ENCODE measurements at places on chromosomes 5 and 9. TPM values are rescaled to one million over a fixed set of nuclear protein-coding genes. Genes with fewer than 3 reads are reported as not detected.

Gene TRIM7
- total RNA-seq, result 1.4 TPM

Gene PDE6A
- total RNA-seq, result not detected

Gene RNF208
- total RNA-seq, result 14.8 TPM

Gene GPX8
- 30.6 TPM for total RNA-seq

Gene CARTPT
- not detected for total RNA-seq

Gene BRD3
- 105 TPM for total RNA-seq

Gene PITX1
- total RNA-seq, result 0.07 TPM

GRCh38 chr5:55817030-55817429 lies 34.1 kb upstream of the IL31RA start:
- H3K36me3 ChIP-seq, result no peaks in the 10 kb centered on the region
- peaks cover 20% of the 10 kb centered on the region for H3K27me3 ChIP-seq
- DNase-seq, result no peak
- peaks cover 3% of the 10 kb centered on the region for H3K4me1 ChIP-seq
- H3K27ac ChIP-seq, result no peak overlapping the region

DNA sequence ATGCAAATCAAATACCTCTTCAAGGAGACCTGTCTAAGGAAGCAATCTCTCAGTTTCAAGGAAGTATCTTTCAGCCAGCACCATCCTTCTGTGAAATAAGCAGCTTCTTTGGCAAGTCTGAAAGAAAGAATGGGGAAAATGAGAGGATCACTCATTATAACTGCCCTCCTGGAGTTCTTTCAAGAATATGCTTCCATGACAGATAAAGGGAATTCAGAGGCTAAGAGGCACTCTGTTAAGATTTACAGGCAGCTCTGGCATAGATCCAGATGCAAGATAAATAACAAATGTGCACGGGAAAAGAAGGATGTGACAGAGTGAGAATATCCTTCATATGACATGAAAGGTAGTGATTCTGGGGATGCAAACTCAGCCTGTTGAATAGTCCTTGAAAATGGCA lies 348.2 kb upstream of the CCNG1 start:
- no peaks in the 10 kb centered on the region for H3K27me3 ChIP-seq
- peaks cover 15% of the 10 kb centered on the region for H3K4me1 ChIP-seq
- no peak for DNase-seq
- H3K27ac ChIP-seq, result no peak overlapping the region
- no peak overlapping the region for H3K4me3 ChIP-seq
- no peaks in the 10 kb centered on the region for H3K36me3 ChIP-seq

DNA sequence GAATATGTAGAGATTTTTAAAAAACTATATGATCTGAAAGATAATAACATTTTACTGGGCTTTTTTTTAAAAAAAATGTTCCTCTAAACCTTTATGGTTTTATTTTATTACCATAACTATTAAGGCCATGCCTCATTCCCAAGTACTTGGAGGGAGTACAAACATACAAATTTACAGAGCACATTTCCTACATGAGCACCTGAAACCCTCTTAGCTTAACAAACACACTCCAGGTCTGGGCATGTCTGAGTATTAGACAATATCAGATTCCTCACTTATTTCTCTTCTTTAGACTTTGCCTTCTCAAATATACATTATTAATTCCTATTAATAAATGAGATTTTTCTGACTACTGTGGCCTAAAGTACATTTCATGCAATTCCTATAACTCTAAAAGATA lies 319.2 kb downstream of the SLCO4C1 start:
- H3K4me1 ChIP-seq, result no peaks in the 10 kb centered on the region
- H3K27me3 ChIP-seq, result no peaks in the 10 kb centered on the region
- H3K36me3 ChIP-seq, result no peaks in the 10 kb centered on the region
- no peak overlapping the region for H3K4me3 ChIP-seq
- no peak overlapping the region for H3K27ac ChIP-seq

DNA sequence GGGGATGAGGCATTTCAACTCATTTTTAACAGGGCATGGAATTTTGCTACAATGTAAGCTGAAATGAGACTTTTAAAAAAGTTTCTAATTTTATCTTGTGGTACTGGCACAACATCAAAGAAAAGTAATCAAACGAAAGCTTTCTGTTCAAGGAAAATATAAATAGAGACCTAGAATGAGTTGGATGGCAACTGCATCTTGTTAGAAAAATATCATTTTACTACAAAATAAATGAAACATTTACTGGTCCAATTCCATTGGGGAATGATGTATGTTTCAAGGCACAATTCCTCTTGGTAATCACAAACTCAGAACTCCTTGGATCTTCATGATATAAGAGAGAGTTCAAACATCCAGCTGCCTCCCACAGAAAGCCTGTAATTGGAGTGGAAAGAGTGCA lies 102.8 kb downstream of the HMHB1 start:
- no peak overlapping the region for H3K27ac ChIP-seq
- peaks cover 6% of the 10 kb centered on the region for H3K4me1 ChIP-seq
- H3K27me3 ChIP-seq, result no peaks in the 10 kb centered on the region
- no peak for DNase-seq
- no peaks in the 10 kb centered on the region for H3K36me3 ChIP-seq
- H3K4me3 ChIP-seq, result no peak overlapping the region

DNA sequence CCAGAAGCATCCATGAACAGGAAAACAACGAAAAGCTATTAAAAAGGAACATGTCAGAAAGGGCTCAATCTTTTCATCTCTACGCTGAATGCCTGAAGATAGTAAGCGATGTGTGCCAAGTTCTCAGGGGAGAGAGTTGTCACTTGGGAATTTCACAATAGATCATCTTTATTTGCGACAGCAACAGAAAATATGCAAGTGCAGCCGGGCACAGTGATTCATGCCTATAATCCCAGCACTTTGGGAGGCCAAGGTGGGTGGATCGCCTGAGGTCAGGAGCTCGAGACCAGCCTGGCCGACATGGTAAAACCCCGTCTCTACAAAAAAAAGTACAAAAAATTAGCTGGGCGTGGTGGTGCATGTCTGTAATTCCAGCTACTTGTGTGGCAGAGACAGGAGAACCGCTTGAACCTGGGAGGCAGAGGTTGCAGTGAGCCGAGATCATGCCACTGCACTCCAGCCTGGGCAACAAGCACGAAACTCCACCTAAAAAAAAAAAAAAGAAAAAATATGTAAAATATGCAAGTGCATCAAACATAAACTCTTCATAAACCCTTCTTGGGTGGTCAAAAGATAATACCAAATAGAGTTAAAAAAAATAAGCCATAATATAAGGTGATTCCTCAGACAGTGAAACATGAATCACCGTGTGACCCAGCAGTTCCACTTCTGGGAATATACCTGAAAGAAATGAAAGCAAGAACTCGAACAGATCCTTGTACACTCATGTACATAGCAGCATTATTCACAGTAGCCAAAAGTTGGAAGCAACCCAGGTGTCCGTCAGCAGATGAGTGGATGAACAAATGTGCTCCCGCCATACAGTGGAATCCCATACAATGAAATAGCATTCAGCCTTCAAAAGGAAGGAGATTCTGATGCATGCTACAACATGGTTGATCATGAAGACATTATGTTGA lies 16.2 kb downstream of the SFXN1 start:
- H3K36me3 ChIP-seq, result peaks cover 53% of the 10 kb centered on the region
- no peaks in the 10 kb centered on the region for H3K27me3 ChIP-seq
- no peak for DNase-seq
- H3K4me1 ChIP-seq, result peaks cover 13% of the 10 kb centered on the region

GRCh38 chr5:78543916-78544315 lies 104.7 kb downstream of the LHFPL2 start:
- no peak for DNase-seq
- no peaks in the 10 kb centered on the region for H3K27me3 ChIP-seq
- H3K27ac ChIP-seq, result peak overlapping the region; percentile 92

DNA sequence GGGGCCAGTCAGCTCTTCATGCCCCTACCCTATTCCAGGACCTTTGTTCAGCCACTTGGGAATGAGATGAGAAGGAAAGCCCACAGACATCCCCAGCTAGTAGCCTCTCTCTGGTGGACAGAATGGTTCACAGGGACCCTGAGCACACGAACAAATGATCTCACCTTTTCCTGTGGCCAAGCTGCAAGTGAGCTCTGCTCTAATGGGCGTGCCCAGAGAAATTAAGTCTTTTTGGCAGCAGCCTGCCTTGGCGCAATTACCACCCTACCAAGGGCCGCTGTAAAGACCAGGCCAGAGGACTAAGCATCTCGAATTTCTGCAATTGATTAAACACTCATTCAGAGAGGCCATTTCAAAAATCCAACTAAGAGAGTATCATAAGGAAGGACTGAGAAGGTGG lies 56.0 kb downstream of the WHRN start:
- H3K36me3 ChIP-seq, result no peaks in the 10 kb centered on the region
- no peaks in the 10 kb centered on the region for H3K27me3 ChIP-seq
- H3K27ac ChIP-seq, result no peak overlapping the region
- no peak for DNase-seq
- H3K4me3 ChIP-seq, result no peak overlapping the region

- H3K27me3 ChIP-seq, result no peaks in the 10 kb centered on the region
- H3K36me3 ChIP-seq, result no peaks in the 10 kb centered on the region
- no peaks in the 10 kb centered on the region for H3K4me1 ChIP-seq
- H3K4me3 ChIP-seq, result no peak overlapping the region
- DNase-seq, result peak; percentile 12
Observed at GRCh38 chr5:53170746-53171349, 61.3 kb upstream of the MOCS2 start.

DNA sequence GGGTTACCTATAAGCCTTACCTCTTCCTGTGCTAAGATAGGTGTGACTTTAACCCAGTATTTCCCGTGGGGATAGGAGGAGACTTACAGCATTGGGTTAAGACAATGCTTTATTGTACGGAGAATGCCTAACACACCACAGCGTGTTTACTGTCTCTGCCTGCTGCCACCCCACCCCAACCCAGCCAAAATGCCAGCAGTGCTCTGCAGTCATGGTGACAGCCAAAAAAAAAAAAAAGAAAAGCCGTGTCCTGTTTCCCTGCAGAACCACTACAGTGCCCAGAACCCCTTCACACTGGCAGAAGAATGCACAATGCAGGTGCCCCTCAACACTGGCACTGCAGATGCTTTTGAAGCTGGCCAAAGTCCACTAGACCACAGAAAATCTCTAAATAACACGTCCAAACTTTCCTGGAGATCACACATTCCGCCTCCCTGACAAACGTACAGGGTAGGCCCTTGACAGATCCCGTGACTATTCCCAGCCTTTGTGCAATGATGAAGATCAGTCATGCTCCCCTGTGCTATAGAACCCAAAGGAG lies 102.2 kb downstream of the SERINC5 start:
- H3K27ac ChIP-seq, result peak overlapping the region; percentile 43
- peaks cover 54% of the 10 kb centered on the region for H3K4me1 ChIP-seq
- peaks cover 66% of the 10 kb centered on the region for H3K36me3 ChIP-seq
- no peak for DNase-seq
- H3K4me3 ChIP-seq, result no peak overlapping the region
- H3K27me3 ChIP-seq, result no peaks in the 10 kb centered on the region

GRCh38 chr5:163005949-163006348 lies 431.4 kb upstream of the CCNG1 start:
- no peak for DNase-seq
- no peaks in the 10 kb centered on the region for H3K4me1 ChIP-seq
- H3K4me3 ChIP-seq, result no peak overlapping the region
- no peak overlapping the region for H3K27ac ChIP-seq
- no peaks in the 10 kb centered on the region for H3K27me3 ChIP-seq

DNA sequence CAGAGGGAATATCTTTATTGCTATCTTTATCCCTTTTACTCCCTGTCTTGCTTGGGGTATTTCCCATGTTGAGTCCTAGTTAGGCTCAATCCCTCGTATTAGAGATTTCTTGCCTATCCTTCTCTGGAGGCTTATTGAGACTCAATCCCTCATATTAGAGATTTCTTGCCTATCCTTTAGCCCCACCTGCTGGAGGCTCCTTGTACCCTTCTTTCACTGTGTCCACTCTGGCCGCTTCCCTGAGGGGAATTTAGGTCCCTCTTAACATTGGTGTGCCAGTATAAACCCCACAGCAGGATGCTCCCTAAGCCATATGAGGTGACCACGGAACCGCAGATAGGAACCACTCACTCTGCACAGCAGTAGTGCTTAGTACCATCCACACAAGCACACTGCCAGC lies 110.7 kb upstream of the MAMDC2 start:
- no peak overlapping the region for H3K4me3 ChIP-seq
- peak; percentile 31 for DNase-seq
- 0 out of 2 replicates have a peak, but pooled peaks cover 4% of the 10 kb centered on the region for H3K4me1 ChIP-seq
- H3K27ac ChIP-seq, result no peak overlapping the region

DNA sequence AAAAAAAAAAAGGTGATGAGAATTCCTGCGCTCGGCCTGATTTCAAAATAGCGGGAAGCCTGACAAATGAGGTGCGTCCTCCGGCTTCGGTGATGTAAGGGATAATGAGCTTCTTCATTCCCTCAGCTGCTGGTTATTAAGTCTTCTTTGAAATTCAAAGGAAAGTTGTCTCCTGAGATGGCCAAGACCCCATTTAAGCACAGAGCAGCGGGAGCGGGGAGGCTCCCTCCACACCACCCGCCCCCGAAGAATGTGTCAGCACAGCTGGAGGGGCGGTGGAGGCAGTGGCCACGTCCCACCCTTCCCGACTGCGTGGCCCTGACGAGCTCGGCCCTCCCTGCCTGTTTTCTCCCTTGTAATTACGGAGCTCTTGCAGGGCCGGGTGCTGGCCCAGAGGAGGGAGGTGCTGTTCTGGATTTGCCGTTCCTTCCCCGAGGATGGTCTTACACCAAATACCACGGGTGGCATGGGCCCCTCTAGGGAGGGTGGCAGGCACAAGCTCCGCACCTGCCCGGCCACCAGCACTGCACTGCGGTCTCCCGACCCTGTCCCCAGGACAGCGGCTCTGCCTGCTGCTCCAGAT lies 31.0 kb downstream of the SLC9A3 start:
- H3K4me1 ChIP-seq, result peaks cover 15% of the 10 kb centered on the region
- H3K36me3 ChIP-seq, result no peaks in the 10 kb centered on the region
- no peak for DNase-seq
- H3K4me3 ChIP-seq, result peak overlapping the region; percentile 50
- no peak overlapping the region for H3K27ac ChIP-seq

DNA sequence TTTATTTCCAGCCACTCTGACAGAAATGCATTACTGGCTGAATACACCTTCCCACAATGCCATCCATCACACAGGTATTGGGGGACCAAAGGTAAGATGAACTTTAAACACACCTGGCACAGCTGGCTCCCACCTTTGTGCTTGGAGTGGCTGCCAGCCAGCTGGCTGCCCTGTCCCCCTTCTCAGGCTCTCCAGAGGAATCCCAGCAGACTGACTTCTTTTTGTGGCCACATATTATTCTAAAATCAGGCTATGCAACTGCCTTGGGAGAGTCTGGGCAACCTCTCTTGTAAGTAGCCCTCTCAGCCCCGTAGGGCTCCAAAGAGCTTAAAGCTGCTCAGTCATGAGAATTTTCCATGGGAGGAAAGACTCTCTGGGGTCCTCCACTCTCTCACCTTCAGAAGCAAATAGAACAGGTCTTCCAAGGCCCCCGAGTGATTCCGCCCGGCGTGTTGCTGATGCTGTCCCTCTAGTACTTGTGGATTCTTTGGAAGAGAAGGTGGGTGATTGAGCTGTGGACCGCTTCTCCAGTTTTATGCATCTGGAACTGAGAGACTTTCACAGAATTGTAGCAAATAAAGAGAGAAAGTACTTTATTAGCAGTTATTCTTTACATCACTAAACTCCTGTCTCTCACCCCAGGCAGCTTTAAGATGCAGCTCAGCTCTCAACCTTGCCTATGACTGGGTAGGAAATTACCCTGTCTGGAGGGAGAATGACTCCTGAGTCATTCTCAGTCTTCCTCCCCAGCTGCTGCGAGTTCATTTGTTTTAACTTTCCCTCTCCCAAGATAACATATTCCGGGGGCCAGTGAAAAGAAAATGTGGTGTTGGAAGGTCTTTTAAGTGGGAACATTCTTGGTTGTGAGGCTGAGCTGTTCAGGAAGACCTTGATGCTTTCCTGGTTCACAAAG lies 159.4 kb upstream of the PITX1 start:
- peaks cover 9% of the 10 kb centered on the region for H3K4me1 ChIP-seq
- H3K4me3 ChIP-seq, result no peak overlapping the region
- no peaks in the 10 kb centered on the region for H3K36me3 ChIP-seq
- peaks cover 65% of the 10 kb centered on the region for H3K27me3 ChIP-seq
- no peak for DNase-seq

Data from WTC11 (cell line).